ENCODE measurements at places on chromosomes 3 and 15. TPM values are rescaled to one million over a fixed set of nuclear protein-coding genes. Genes with fewer than 3 reads are reported as not detected.

Gene TASOR
- 70.5 TPM for total RNA-seq

Gene SLC25A36
- 96.0 TPM for total RNA-seq

Gene EPHB3
- total RNA-seq = 2.5 TPM

Gene C3orf18
- total RNA-seq = 19.6 TPM

Gene MYRIP
- 0.73 TPM for total RNA-seq

Gene FETUB
- not detected for total RNA-seq

Gene ARHGAP11A
- 23.8 TPM for total RNA-seq

All from melanocyte of skin (primary cell).